GM18507 (cell line): ENCODE measurements at places on chromosomes 5 and 9.

GRCh38 chr9:100577776-100578448 is at the start of gene CAVIN4:
Gene CAVIN4, plus strand, starts transcription at chr9:100578079. Its CDS starts 65 bp downstream, at chr9:100578144.
- DNase-seq: no peak

- no peak for DNase-seq
Observed at GRCh38 chr9:106419829-106420228, 443.1 kb upstream of the ZNF462 start.

DNA sequence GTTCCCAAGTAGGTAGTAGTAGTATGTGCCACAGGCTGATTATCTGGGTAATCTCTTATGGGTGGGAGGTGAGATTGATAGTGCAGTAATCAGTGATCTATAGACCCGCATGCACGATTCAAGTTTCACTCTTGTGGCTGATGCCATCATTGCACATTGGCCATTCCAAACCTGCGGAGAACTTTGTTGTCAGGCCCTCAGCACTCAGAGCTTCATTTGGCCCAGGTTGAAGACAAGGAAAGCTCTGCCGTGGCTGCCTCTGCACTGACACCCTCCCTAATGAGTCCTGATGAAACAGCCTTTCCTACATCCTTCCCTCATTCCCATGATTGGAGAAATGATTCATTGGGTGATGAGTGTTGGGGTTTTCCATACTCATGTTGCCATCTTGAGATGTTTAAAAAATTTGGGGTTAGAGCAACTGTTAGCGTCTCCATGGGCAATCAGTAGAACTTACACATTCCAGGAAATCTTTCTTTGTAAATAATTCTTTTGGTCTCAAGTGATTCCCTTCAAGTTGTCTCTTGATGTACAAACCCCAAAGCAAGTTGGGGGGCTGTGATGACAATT is 22.9 kb downstream of the PROP1 start:
- DNase-seq: no peak

DNA sequence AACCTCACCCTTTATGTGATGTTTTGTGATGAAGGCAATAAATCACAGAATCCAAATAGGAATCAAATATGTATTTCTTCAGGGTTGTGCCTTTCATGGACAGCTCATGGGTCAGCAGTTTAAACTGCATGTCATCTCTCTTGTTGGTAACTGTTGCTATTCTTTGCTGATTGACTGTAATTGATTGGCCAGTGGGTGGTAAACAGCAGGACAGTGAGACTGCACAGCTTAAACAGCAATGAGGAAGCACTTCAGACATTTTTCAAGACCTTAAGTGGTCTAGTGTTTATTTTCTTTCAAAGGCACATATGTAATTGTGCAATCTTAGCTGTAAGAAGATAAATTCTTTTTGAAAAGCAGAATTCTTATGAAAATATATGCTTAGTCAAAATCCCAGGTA is 260.5 kb downstream of the COX7C start:
- DNase-seq: no peak

- no peak for DNase-seq
Observed at GRCh38 chr9:101418518-101419430, 16.8 kb downstream of the ALDOB start.
